ENCODE measurements at places on chromosomes 7 and 10. TPM values are rescaled to one million over a fixed set of nuclear protein-coding genes. Genes with fewer than 3 reads are reported as not detected.

The CFAP46 gene
- total RNA-seq, result 2.3 TPM

The CTAGE15 gene
- not detected for total RNA-seq

The COL17A1 gene
- not detected for total RNA-seq

The NACAD gene
- total RNA-seq, result 9.4 TPM

The LRRD1 gene
- total RNA-seq, result not detected

The LEP gene
- not detected for total RNA-seq

The HYAL4 gene
- total RNA-seq, result not detected

The ALOX5 gene
- total RNA-seq, result 4.3 TPM

The SLC16A12 gene
- 4.4 TPM for total RNA-seq

The RARRES2 gene
- 34.4 TPM for total RNA-seq

The SLC18A3 gene
- total RNA-seq, result 0.13 TPM

The CFAP70 gene
- 1.0 TPM for total RNA-seq

The CCL24 gene
- not detected for total RNA-seq

The IDE gene
- 21.5 TPM for total RNA-seq

The PODXL gene
- total RNA-seq, result 88.0 TPM

The AGBL3 gene
- total RNA-seq, result 0.89 TPM

The POLD2 gene
- total RNA-seq, result 166 TPM

The RBAK gene
- total RNA-seq, result 4.6 TPM

The BAIAP2L1 gene
- total RNA-seq, result 15.2 TPM

The ADIRF gene
- total RNA-seq, result 0.33 TPM

The ATOH7 gene
- total RNA-seq, result 0.16 TPM

The TCAF2 gene
- total RNA-seq, result 0.98 TPM

The C10orf62 gene
- 0.13 TPM for total RNA-seq

The PRKCQ gene
- total RNA-seq, result 0.65 TPM

The CALML5 gene
- not detected for total RNA-seq

The ELFN1 gene
- 0.49 TPM for total RNA-seq

The NSUN5 gene
- total RNA-seq, result 23.5 TPM

The PRSS37 gene
- total RNA-seq, result not detected

The THSD7A gene
- total RNA-seq, result 1.4 TPM

The CALML3 gene
- total RNA-seq, result not detected

The PITX3 gene
- 1.8 TPM for total RNA-seq

The CHAT gene
- total RNA-seq, result not detected

The PDE6C gene
- not detected for total RNA-seq

The GRM3 gene
- total RNA-seq, result not detected

The RNLS gene
- total RNA-seq, result 17.2 TPM

The DLD gene
- total RNA-seq, result 19.9 TPM

The PPP1R9A gene
- 11.8 TPM for total RNA-seq

The ABCB1 gene
- total RNA-seq, result 20.4 TPM

The GALNT17 gene
- total RNA-seq, result 0.13 TPM

The ETV1 gene
- total RNA-seq, result 15.6 TPM

The C10orf53 gene
- total RNA-seq, result not detected

The HOXA5 gene
- total RNA-seq, result 23.5 TPM

All from mesangial cell (primary cell).